ENCODE measurements at places on chromosomes 2 and 18.

- DNase-seq: no peak
Observed at GRCh38 chr2:172725284-172725683, 10.4 kb upstream of the RAPGEF4 start.

DNA sequence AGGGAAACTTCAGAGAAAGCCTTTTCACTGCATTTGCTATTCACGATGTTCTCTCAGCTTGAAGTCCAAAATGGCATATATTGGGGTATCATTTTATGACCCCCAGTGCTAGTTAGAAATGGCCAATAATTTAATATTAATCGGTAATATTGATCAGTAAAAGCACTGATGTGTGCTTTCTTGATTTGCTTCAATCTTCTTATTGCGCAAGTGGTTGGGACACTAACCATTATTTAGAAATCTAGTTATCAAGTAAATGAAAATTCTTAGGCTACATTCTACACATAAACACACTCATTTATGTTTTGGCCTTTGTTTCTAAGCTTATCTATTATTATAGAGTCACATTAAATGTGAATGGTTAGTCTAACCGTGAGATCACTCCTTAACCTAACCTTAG is 49.7 kb upstream of the VWC2L start:
- no peak for DNase-seq

DNA sequence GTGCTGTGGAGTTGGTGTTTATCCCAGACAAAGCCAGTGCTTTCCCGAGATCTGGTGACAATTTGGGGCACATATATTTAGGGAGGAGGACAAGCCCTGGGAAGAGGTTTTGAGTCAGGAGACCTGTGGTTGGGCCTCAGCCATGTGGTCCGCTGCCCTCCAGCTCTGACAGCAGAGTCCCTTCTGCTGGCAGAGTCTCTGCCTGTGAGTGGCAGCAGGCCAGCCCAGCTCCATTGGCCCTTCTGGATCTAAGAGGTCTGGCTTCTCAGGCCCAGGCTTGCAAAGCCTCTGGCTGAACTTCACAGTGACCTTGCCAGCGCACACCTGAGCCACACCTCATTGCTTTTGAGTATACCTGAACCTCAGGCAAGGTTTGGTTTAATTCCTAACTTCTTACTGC is 115.3 kb downstream of the BCL2L11 start:
- no peak for DNase-seq

- no peak for DNase-seq
Observed at GRCh38 chr18:12288403-12288755, 19.7 kb upstream of the TUBB6 start.

- no peak for DNase-seq
Observed at GRCh38 chr2:194815475-194815874, 841.6 kb upstream of the SLC39A10 start.

GRCh38 chr2:43327119-43327518 is 100.7 kb upstream of the ZFP36L2 start:
- no peak for DNase-seq

DNA sequence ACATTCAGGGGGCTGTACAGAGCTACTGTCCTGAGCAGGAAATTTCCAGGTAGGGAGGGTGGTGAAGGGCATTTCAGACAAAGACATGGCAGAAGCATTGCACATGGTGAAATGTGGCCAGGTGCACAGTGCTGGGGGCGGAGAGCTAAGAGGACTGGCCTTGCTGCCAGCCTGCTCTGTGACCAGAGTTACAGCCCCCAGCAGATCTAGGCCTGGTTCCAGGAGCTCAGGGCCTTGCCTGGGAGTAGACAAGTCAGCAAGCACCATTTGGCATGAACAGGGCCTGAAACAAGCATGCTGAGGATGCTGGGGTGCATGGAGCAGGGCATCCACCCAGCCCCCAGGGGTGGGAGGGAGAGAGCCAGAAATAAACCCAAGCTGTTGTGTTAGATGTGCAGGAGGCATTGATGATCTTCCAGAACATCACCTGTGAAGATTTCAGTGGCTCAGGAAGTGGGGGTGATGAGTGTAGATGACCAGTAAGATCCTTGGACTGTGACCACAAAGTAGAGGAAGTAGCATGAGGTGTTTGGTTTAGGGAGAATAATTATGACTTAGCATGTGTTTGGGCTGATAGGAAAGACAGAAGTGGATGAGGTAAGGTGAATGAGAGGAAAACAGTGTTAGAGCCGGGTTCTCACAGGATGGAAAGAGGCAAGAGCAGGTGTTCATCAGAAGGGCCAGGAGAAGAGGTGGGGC is 61.1 kb downstream of the COA5 start:
- no peak for DNase-seq

GRCh38 chr2:30456106-30456505 is 9.1 kb downstream of the LCLAT1 start:
- no peak for DNase-seq
